ENCODE measurements at places on chromosomes 7 and 10.

DNA sequence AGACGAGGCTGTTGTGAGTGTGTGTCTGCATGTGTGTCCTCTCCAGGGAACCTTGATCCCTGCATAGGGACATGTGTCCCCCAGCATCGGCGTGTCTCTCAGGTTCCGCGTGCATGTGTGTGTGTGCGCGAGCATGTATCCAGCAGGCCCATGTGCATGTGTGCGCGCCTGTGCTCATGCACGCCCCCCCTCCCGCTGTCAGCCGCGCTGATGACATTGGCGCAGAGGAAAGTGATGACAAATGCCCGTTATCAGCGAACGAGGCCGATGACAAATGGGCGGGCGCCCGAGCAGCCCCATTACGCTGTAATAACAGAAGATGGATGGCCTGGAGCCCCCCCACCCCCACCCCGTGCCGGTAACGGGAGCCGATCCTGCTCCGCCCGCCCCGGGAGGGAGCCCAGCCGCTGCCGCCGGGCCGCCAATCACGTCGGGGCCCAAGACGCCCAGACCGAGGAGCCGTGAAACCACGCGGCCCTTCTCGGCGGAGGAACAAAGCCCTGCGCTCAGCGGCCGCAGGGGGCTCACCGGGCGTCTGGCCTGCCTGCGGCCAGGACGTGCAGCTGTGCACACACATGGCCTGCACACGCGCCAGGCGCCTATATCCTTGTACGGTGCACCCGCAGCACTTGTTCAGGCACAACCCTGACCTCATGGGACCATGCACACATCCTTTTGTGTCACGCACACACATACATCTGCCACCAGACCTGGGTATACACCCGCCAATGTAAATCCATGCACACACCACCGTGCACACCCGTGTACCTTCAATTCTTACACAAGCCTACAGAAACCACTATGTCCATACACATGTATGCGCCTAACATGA lies 21.5 kb downstream of the POLL start:
- peak; percentile 67 for DNase-seq

GRCh38 chr7:18974803-18975202 lies 142.6 kb downstream of the TWIST1 start:
- no peak for DNase-seq

GRCh38 chr10:13347043-13347499 lies 1.0 kb downstream of the SEPHS1 start:
- peak; percentile 53 for DNase-seq

GRCh38 chr7:51140199-51141164 lies 176.1 kb downstream of the COBL start:
- DNase-seq, result peak; percentile 36

- no peak for DNase-seq
Measured at GRCh38 chr7:97971120-97971989, 18.6 kb downstream of the OCM2 start.

GRCh38 chr7:100122568-100122967 lies 3.1 kb downstream of the CNPY4 start:
- no peak for DNase-seq

DNA sequence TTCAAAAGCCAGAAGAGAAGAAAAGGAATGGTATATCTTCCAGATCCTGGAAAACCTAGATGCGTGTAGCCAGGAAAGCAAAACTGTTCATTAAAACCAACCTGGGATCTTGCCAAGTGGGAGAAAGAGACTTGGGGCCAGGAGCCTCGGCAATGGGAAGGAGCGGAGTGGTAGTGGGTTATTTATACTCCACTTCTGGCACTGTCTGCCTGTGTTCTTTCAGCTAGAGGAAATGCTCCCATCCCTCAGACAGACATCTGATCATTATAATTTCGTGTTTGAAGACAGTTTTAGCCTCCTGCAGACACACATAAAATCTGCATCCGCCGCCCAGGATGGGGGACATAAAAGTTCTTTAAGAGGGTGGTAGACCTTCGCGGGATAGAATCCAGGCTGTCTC lies 421.6 kb downstream of the RPS24 start:
- no peak for DNase-seq

DNA sequence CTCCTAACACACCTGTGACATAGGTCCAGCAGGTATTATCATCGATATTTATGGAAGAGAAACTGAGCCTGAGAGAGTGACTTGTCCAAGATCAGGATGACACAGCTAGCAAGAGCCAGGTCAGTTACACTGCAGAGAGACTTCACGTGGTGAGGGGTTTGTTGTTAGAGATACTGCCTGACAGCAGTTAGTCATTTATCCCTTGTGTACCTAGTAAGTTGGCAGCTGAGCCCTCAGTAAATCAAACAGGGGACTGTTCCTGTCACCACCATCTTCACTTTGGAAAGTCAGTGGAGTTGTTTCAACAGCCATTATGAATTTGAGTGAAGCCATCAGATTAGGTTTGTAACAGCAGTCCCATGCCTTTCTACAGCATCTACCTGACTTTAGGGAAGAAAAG lies 87.5 kb upstream of the GATA3 start:
- no peak for DNase-seq

- DNase-seq, result peak; percentile 62
Measured at GRCh38 chr7:21261627-21262594, 166.0 kb upstream of the SP4 start.

GRCh38 chr7:158123753-158124152 lies 463.9 kb downstream of the PTPRN2 start:
- DNase-seq, result no peak

- DNase-seq, result peak; percentile 65
Measured at GRCh38 chr10:131981429-131982184, at the start of gene BNIP3. Gene BNIP3, minus strand, starts transcription at chr10:131981923. Its CDS starts 117 bp downstream, at chr10:131981806.

DNA sequence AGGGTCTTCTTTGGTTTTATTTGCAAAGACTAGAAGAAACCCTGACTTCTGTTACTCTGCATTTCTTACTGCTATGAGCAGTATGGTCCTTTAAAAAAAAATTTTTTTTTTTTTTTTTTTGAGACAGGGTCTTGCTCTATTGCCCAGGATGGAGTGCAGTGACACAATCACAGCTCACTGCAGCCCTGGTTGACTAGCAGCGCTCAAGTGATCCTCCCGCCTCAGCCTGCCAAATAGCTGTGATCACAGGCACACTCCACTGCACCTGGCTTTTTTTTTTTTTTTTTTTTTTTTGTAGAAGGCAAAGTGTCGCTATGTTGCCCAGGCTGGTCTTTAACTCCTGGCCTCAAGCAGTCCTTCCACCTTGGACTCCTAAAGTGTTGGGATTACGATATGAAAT lies 17.4 kb downstream of the CNNM2 start:
- no peak for DNase-seq

DNA sequence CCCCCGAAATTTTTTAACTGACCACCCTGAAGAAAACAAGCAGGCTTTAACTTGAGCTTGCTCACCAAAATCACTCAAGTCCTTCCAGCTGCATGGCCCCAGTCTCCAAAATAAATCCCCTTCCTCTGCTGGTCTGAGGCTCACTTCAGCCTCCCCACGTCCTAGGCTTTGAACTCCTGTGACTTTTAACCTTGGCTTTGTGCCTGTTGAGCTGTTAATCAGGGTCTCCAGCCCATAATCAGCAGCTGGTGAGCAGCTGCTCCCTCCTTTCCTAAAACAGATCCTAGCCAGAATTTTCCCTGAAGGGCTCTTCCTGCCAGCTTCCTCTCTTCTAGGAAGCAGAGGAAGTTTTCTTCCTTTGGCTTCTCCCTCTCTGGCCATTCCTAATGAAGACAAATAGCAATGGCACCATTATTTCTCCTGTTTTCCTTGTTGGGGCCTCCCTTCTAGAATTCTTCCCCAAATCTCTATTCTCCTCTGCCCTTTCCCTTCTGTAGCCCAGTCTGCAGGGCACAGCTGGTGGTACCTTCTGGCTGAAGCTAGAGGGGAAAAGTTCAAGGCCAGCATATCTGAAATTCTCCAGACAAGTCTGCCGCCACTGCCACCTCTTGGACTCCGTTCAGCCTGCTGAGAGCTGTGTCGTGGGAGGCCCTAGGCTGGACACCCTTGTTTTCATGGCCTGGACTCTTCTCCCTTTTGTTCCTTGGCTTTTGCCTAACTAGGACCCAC lies 152.1 kb downstream of the NOC3L start:
- no peak for DNase-seq

DNA sequence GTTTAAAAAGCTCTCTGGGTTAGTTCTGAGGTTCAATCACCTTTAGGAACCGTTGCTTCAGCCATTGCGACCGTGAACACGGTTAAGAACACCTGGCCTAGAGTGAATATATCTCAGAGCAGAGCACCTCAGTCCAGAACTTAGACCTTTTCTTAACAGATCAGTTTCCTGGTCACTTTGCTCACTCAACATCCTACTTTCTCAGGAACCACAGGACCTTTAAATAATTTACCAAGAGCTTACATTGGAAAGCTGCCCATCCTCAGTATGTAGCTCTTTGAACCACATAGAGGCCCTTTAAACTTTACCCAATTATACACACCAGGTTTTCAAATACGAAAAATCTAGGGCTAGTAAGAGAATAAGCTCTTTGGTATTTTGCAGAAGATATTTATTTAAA lies 153.2 kb downstream of the NRBF2 start:
- no peak for DNase-seq

DNA sequence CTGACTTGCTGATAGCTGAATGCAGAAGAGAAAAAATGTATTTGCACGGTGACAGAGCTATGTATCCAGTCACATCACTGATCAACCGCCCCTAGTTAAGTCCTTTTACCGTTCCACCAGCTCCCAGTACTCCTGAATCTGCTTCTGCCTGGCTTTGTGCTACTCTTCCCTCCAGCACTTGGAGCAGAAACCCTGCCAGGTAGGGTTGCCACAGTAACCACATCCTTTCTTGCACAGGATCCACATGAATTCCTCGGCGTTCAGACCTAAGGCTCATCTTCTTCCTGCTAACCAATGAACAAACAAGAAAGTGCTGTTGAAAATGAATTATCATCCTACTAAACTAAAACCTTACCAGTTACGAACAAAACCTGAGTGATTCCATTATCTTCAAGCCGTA lies 52.0 kb upstream of the KCTD7 start:
- no peak for DNase-seq

- DNase-seq, result no peak
Measured at GRCh38 chr10:101563497-101564040, 24.5 kb downstream of the POLL start.

- no peak for DNase-seq
Measured at GRCh38 chr7:16028636-16029035, 342.2 kb upstream of the MEOX2 start.

GRCh38 chr10:46267132-46267985 lies 19.4 kb upstream of the ANTXRL start:
- DNase-seq, result no peak

DNA sequence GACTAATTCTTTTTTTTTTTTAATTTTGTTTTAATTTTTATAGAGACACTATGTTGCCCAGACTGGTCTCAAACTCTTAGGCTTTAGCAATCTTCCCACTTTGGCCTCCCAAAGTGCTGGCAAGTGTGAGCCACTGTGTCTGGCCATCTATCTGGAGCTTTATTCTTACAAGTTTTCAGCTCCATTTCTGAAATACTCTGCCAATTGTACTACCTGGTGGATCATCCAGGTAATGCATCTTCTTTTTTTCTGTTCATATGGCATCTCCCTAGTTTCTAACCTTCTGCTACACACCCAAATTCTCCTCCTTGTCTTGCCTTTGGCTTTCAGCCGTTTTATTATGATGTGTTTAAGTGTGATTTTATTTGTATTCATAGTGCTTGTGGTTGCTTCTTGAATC lies 40.2 kb downstream of the ZNF365 start:
- no peak for DNase-seq

- no peak for DNase-seq
Measured at GRCh38 chr7:64515781-64516180, 47.1 kb downstream of the ZNF680 start.

DNA sequence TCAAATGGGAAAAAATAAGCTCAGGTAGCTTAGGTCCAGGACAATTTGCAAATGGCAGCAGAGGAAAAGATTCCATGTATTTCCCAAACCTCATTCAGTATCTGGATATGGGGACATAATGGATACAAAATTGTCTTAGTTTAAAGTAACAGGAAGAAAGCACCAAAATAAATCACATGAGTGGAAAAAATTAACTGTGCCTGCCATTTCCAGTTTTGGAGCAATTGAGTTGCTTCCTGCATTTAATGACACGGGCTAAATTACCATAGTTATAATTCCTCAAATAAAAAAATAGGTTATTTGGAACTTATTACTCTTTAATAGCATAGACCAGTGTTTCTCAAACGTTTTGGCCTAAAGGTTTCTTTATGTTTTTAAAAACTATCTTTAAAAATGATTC lies 6.3 kb upstream of the STAMBPL1 start:
- no peak for DNase-seq

GRCh38 chr7:157461573-157462418 lies 125.0 kb downstream of the DNAJB6 start:
- peak; percentile 33 for DNase-seq

DNA sequence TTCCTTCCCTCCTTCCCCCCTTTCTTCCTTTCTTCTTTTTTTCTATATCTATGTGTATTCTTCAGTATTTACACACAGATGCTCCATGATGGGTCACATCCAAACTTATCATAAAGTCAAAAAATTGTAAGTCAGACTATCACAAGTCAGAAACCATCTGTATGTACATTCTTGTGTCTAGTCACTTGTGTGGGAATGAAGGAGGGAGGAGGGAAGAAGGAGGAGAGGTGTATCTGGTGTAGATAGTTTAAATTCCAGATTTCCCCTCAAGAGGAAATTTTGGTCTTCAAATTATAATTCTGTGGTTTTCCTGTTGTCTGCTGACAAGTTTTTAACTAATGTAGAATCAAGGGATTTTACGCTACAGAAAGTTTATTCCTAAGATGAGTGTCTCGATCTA lies 287.2 kb downstream of the ETV1 start:
- DNase-seq, result no peak

- DNase-seq, result peak; percentile 28
Measured at GRCh38 chr10:44958196-44958897, 1.3 kb upstream of the RASSF4 start.

GRCh38 chr7:157854066-157854891 lies 517.5 kb downstream of the DNAJB6 start:
- DNase-seq, result no peak

- no peak for DNase-seq
Measured at GRCh38 chr10:113987805-113988204, 55.9 kb upstream of the ADRB1 start.

DNA sequence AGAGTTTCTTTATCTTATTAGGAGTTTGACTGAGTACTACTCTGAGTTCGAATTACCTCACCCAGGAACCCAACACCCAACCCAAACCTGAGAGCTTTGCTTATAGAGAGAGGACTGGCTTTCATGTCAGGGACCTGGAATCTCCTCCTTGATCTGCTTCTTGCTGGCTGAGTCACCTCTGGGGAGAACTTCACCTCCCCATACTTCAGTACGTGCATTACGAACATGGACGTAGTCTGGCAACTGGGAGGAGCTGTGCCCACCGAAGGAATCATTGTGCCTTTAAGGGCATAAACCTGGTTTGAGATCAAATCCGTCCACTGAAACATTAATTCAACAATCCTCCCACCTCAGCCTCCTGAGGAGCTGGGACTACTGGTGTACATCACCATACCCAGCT lies 12.2 kb upstream of the PSAP start:
- DNase-seq, result no peak

- DNase-seq, result no peak
Measured at GRCh38 chr7:5495581-5496375, 72.1 kb upstream of the TNRC18 start.

DNA sequence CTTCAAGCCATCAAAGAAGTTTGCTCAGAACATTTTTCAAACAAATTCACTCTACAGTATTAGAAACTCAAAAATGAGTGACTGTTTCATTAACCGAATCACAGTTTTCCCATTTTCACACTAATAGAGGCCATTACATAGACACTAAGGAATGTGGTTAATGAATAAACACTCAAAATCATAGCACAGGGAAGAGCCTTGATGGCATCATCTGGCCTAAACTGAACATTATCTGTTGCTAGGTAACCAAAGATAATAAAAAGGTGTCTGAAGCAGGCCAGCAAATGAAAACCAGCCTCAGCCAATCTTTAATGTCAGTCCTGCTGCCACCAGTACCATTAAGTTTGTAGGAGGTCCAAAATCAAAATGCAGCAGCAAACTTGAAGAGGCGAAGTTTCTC lies 492.4 kb upstream of the STEAP1 start:
- DNase-seq, result no peak

Data from H1 (cell line).